ENCODE measurements at places on chromosomes 7 and 10. TPM values are rescaled to one million over a fixed set of nuclear protein-coding genes. Genes with fewer than 3 reads are reported as not detected.

DNA sequence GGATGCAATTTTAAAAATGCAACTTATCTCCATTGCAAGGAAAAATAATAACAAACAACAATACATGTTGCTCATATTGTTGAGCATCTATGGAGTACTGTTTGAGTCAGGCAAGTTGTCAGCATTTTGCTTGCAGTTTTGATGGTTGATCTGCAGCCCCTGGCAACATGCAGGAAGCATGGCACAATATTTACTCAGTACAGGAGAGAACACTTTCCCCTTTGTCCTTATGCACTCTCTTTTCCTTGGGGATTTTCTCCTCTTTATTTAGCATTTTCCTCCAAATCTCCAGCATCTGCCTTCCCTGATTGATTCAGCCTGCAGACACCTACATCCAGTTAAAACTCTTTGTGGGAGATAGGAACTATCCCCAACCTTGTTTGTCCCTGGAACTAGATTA lies 620.5 kb upstream of the LRRN3 start:
- DNase-seq: no peak

CYP26A1 gene
- polyA plus RNA-seq: not detected

GRCh38 chr10:75230600-75231038 lies 5.1 kb downstream of the COMTD1 start:
- DNase-seq: peak; percentile 80

DNA sequence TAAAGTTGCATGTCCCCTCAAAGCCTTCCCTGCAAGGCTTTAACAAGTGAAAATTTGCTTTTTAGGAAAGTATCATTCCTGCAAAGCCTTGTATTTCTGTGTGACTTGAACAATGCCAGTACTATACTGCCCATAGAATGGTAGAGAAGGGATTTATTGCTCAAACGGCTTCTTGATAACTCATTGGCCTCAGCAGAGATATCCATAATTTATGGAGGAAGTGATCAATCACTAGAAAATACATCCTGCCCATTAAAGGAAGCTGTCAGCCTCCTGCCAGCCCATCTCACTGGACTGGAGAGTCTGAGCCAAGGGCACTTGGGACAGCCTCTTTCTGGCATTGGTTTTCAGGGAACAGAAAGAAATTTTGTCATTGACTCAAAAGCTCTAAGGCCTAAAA lies 152.6 kb downstream of the XPNPEP1 start:
- DNase-seq: no peak

- DNase-seq: no peak
Measured at GRCh38 chr10:116124777-116125176, 148.2 kb downstream of the GFRA1 start.

- DNase-seq: no peak
Measured at GRCh38 chr7:36762394-36762793, 38.1 kb upstream of the AOAH start.

DNA sequence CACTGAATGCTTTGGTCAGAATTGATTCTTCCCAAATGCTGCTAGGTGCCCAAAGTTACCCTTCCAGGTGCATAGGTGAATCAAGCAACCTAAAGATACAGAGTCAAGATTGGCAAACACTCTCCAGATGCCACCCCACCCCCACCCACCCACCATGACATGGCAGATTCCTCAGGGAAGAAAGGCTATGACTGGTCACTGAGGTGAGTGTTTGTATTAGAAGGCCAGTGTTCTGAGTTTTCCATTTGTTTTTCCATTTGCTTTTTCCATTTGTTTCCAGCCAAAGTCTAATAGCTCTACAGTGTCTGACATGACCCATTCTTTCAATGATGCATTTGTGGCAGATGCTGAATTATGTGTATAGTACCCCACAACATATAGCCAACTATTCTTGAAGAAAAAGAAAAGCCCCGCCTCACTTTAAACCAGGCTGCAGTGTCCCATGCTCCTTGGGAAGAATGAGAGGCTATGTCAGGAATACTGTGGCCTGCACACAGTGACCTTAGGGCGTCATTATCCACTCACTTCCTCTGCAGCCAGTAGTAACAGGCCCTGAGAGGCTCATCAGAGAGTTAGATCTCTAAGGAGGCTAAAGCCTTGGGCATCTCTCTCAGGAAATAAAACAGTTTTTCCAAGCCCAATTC lies 16.1 kb upstream of the HIBADH start:
- DNase-seq: no peak

DNA sequence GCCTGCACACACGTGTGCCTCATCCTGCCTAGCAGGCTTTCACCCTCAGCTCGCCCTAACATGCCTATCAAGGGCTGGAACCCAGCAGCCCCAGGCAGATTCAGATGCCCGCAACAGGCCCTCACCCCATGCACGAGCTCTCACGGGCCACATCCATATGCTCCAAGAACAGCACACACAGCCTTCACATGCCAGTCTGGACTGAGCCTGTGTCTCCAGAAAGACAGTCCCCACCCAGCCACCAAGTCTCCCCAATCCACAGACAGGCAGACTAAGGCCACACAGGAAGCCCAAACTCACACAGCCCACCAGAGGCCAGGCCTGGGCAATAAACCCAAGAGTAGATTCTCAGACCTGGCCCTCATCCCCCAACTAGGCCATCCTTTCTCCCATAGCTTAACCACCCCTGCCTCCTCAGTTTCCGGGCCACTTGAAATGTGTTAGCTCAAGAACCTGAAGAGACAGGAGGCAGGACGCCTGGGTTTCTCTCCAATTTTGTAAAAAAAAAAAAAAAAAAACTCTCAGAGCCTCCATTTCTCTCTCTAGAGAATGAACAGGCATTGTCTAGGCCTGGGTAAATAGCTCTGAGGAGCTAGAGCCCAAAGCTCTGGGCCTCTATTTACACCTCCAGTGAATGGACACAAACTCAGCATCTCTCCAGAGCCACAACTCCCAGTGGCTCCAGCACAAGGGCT lies 6.8 kb downstream of the LDB1 start:
- DNase-seq: no peak

PDK4 gene
- 17.6 TPM for polyA plus RNA-seq

GDF2 gene
- polyA plus RNA-seq: not detected

- DNase-seq: no peak
Measured at GRCh38 chr7:102222445-102222844, 64.2 kb upstream of the SH2B2 start.

DNA sequence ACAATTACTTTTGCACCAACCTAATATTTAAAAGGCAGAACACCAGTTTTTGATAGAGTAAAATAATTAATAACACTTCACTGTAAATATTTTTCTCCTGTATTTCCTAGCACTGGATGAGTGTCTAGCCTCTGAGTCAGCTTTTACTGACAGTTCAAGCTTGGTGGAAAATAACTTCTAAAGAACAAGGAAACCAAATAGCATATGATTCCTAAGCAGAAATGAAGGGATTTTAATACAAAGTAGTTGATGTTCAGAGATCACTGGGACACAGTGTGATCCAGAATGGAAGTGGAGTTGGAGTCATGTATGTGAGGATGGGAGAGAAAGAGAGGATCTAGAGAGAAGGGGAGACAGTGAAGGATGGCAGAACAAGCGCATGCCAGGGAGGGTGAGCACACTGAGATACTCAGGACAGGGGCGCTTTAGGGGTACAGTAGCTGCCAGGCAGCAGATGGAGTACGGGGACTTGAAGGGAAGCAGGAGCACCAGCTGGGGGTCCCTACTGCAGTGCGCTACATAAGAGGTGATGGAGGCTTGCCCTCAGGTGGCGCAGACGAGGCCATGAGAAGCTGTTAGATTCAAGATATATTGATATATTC lies 117.9 kb upstream of the KLF6 start:
- no peak for DNase-seq

DNA sequence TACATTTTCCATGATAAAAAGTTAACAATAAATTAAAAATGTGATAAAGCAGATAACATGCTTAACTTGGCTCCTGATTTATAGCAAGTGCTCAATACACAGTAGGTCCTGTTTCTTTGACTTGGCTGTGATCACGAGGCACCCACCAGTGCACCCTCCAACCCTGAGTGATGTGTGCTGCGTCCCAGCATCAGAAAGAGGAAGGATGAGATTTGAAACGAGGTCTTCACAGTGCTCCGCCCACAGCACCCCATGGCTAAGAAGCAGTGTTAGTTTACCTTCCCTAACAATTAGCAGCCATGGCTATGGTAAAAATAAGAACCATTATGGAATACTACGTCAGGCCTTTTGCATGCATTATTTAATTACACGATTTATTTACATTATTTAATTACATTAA lies 292.0 kb upstream of the ZMIZ1 start:
- no peak for DNase-seq

GRCh38 chr10:28181478-28182096 lies 121.3 kb downstream of the MPP7 start:
- DNase-seq: no peak

- no peak for DNase-seq
Measured at GRCh38 chr7:12398186-12398585, 5.5 kb downstream of the VWDE start.

AKR1C3 gene
- polyA plus RNA-seq: 60.5 TPM

CDC14C gene
- polyA plus RNA-seq: 0.04 TPM

ADARB2 gene
- polyA plus RNA-seq: 0.62 TPM

MUC12 gene
- 0.06 TPM for polyA plus RNA-seq

GATA3 gene
- 118 TPM for polyA plus RNA-seq

DNA sequence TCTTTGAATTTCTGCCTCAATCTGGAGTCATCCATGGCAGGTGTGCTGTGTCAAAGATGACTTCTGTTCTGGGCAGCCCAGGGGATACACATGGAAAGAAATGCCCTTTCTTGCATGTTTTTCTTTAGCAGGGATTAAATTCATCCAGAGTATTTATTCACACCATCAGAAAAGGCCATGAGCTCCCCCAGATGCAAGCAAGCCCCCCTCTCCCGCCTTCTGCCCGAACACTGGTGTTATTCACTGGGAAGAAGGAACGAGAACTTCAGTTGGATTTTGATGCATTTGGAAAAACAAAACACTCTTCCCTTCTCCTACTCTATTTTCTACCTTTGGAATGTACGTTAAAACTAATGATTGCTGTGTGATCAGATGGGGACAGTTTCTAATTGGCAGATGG lies 1.4 kb downstream of the PLPP4 start:
- DNase-seq: no peak

GRCh38 chr7:122949186-122949585 lies 46.3 kb downstream of the TAS2R16 start:
- DNase-seq: no peak

SPDYE18 gene
- polyA plus RNA-seq: 1.6 TPM

DNA sequence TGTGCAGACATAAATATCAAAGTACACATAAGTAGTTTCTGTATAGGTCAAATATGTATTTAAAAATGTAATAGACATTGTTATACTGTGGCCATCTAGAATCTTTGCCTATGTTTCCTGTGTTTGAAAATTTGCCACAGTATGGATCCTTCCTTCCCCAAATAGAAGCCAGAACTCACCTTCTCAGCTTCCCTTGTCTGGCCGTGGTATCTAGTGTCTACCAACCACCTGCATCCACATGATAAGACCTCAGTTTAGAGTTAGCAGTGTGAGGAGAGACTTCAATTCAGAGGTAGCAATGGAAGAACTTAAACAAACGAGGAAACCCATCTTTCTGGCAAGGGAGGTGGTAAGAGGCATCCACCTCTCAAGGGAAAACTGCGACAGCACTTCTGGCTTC lies 4.9 kb downstream of the TRDMT1 start:
- no peak for DNase-seq

- DNase-seq: no peak
Measured at GRCh38 chr10:118971187-118971586, 58.3 kb upstream of the NANOS1 start.

GRCh38 chr10:126663328-126663727 lies 7.2 kb downstream of the C10orf90 start:
- DNase-seq: no peak

DNA sequence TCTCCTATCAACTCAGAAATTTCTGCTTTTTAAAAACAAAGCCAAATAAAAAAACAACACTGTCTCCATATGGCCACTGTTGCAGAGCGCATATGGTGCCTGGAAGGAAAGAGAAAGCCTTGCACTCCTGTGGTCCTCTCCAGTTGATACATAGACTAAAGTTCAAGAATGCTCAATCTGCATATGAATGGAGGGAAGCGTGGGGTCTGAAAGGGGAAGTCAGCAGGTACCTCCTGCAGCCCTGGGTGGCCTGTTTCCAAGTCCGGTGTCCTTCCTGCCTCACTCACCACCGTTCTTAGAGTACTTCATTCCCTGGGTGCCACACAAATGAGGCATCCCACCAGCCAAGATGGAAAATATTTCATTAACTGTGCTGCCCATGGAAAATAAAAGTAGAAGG lies 138.3 kb upstream of the PALS2 start:
- DNase-seq: no peak

GRCh38 chr10:127968027-127968441 lies 61.1 kb downstream of the PTPRE start:
- no peak for DNase-seq

GRCh38 chr7:22874904-22875303 lies 52.3 kb upstream of the TOMM7 start:
- DNase-seq: no peak

DNA sequence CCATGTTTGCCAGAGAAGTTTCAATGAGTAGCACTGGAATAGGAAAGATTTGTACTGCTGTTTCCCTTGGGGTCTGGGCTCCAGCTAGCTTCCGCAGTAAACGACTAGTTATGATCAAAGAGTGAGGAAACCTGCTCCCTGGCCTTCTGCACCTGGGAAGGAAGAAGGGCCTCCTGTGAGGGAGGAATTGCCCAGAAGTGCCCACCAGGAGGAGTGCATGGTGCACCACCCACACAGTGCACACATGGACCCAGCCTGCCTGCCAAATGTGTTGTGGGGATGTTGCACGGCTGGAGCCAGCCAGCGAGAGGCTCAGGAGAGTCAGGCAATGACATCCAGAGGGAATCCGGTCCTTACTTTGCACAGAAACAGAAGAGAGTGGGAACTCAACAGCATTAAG lies 27.0 kb upstream of the FAM107B start:
- no peak for DNase-seq

All from renal pelvis (tissue), 12 donors.